CD8-positive, alpha-beta memory T cell (primary cell): ENCODE measurements at places on chromosomes 5 and 9. TPM values are rescaled to one million over a fixed set of nuclear protein-coding genes. Genes with fewer than 3 reads are reported as not detected.

NIPBL gene
- 36.4 TPM for polyA plus RNA-seq

IGFBPL1 gene
- polyA plus RNA-seq: not detected

DNA sequence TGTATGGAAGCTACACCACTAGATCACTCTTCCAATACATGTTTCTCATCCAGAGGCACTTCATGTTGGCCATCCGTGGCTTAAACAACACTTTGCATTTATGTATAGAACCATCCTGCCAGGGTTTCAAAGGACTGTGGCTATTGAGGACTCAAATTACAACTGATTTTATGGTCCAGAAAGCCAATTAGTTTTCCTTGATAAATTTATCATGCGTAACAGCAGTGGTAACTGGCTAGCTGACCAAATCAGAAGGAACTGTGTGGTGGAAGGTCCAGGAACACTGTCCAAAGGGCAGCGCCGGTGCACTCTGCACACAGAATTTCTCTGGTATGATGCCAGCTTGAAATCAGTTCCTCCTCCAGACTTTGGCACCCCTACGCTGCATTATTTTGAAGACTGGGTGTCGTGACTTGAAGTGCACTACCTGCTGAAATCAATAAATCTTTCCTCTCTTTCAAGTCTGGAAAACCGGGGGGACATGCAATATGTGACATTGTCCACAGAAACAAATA, 69.3 kb upstream of the TMEM252 start:
- DNase-seq: no peak

NXNL2 gene
- not detected for polyA plus RNA-seq

TGFBR1 gene
- polyA plus RNA-seq: 34.4 TPM

PCDHA3 gene
- not detected for polyA plus RNA-seq

GRCh38 chr5:44389823-44390143, 563 bp upstream of the FGF10 start:
- DNase-seq: no peak

SPINK4 gene
- not detected for polyA plus RNA-seq

PCDHA9 gene
- polyA plus RNA-seq: not detected
